ENCODE measurements at places on chromosomes 16 and 17. TPM values are rescaled to one million over a fixed set of nuclear protein-coding genes. Genes with fewer than 3 reads are reported as not detected.

TMC7 gene
- 1.5 TPM for polyA plus RNA-seq

TNP2 gene
- not detected for polyA plus RNA-seq

DNA sequence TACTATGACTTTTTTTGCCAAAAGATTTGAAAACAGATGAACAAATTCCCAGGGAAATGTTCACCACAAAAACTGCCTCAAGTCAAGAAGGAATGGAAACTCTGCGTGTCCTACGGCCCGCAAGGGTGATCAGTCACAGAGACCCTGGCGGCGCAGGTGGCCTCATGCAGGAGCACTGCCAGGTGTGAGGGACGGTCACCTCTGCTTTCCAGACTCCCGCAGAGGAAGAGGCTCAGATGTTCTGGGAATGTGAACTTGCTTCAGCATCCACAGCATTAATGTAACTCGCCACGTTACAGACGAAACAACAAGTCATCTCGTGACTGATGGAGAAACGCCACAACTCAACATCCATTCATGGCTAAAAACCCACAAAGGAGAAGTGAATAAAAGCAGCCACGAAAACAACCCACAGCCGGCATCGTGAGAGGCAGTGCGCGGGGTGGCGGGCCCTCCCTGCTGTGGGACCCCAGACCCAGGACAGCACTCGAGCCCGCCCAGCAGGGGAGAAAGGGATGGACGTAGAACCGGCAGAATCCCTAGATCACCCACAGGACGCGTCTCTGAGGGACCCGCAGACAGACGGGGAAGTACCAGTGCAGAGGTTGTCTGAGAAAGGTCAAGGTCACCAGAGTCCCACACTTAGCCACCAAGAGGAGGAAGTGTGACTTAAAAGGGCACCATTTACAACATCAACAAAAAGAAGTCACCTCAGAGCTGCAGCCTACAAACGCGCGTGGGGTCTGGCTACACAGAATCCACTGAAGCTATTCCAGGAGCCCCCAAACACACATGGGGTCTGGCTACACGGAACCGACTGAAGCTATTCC, 76.9 kb upstream of the GNG13 start:
- DNase-seq: no peak

KRTAP1-5 gene
- not detected for polyA plus RNA-seq

- no peak for DNase-seq
Observed at GRCh38 chr16:104355-104754, 26.3 kb downstream of the MPG start.

KRT9 gene
- not detected for polyA plus RNA-seq

TK1 gene
- 23.8 TPM for polyA plus RNA-seq

PRSS27 gene
- 1.9 TPM for polyA plus RNA-seq
